ENCODE measurements at places on chromosomes 1 and 21.
A peak's percentile ranks its signal among the peaks of the same experiment; 100 is the strongest.

DNA sequence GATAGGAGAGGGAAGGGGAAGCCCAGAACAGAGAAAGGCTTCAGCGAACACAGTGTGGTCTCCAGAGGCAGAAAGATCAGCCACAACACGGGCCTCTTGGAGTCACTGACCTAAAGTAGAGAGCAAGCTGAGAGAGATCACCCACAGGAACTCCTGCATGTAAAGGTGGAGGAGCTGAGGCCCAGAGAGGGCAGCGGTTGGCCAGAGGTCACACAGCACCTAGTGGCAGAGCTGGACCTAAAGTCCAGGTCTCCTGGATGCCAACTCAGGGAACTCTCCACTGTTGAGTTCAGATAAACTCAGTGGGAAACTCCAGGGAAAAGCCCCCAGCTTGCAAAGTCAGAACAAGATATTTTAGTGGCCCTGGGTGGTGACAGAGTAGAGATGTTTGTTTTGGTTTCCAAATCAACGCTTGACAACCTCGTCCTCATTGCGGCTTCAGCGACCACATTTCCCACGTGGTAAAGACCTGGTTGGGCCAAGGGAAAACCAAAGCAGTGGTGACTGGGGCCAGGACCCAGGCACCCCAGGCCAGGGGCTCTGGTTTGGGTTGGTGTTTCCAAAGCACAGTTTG is 4.6 kb downstream of the IFFO2 start:
- DNase-seq: no peak

DNA sequence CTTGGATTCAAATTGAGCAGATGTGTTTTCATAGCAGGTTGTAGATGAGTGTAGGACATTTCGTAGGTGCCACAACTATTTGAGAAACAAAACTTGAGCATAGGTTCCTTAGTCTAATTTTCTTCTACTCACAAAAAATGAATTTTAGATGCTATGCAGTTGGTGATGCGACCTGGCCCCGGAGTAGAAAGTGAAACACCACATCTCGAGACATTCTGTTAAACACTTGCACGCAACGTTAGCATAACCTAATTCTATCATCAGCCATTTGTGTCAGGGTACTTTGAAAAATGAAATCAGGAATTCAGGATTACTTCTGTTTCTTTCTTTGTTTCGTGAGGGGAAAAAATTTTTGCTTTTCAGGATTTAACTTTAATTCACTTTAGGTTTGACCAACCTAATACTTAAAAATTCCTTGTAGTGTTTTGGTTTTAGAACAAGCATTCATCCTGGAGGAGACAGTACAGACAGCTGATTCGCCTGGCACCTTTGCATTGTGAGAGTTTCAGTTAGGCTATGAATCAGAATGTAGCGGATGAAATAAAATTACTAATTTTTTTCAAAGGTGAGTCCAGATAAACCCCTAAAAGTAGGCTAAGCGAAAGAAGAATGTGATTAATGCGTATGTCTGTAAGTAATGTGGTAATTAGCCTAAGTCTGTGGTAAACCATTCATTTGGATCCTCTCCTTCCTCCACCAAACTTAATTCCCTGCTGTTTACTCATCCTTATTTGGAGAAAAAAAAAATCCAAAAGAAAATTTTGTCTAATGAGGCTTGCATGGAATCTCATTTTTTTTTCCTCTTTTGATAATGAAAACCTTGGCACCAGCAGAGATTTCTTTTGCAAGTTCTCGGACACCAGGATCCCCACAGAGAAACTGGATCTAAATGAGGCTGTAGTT is 44.9 kb downstream of the MAP3K21 start:
- DNase-seq: no peak

DNA sequence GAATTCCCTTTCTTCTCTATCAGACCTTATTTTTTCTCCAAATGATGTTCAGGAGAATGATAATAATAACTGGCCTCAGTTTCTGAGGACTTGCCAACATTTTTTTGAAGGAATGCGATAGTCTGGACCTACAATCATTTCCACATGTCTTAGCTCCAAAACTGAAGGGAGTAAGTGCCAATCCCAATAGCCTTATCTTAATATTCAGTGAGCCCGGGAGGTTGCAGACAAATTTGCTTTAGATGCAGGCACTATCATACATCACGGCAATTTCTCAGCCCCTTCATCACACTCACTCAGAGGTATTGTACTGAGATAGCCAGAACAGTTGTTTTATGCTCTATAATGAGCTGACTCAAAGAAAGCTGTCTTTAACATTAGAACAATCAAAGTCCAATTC is 796.9 kb downstream of the ADGRL2 start:
- no peak for DNase-seq

DNA sequence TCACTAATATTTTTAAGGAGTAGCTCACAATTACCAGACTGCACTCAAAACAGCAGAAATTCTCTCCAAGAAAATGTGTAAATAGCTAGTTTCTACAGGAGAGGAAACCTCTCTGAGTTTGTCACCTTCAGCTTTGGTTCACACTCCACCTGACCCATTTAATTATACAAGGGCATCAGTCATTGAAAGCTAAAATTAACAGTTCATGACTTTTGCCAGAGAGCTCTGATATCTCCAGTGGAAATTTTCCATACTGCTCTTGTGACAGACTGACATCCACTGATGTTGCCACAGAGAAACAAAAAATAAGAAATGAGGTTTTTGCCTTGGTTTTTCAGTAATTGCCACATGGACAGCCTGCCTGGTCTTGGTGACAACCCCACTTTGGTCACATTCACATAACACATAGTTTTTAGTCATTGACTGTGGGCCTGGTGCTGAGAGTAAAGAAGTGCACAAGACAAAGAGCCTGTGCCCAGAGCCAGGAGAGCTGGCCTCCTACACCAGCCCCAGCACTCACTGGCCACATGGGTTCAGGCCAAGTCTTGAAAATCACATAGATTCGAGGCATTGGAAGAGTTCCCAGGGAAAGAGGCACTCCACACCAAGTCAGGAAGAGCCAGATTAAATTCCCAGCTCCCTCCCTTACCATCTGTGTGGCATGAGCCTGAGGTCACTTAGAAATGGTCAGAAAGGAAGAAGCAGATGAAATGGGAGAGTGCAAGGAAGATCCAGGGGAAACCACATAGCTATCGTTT is 13.8 kb upstream of the SIM2 start:
- no peak for DNase-seq

DNA sequence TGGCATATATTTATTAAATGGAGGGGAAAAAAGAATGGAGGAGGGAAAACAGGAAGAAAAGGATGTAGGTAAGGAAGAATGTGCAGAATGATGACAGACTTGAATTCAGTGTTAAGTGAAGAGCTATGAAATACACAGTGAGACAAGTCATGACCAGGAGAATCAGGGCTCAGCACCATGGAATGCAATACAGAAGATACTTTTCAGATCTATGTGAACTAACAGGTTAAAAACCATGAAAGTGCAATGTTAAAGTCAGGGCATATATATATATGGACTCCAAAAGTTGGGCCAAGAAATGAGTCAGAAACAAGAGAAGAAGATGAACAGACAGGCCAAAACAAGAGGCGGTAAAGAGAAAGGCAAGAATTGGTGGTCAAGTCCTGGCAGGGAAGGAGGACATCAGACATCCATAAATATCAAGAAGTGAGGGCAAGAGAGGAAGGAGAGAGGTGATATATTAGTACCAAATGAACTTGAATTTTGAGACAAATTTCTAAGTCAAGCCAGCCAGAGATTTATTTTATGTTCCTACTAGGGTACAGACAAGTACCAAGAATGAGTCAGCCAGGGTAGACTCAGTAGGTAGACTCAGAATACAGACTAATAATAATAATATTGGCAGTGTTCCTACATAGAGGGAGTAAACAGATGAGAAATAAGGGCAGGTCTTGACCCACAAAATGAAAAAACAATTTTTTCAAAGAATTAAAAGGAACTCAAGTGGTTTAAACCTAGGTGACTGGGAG is 39.5 kb upstream of the MCOLN3 start:
- DNase-seq: no peak

GRCh38 chr1:201295861-201296260 is 12.6 kb downstream of the PKP1 start:
- DNase-seq: no peak

DNA sequence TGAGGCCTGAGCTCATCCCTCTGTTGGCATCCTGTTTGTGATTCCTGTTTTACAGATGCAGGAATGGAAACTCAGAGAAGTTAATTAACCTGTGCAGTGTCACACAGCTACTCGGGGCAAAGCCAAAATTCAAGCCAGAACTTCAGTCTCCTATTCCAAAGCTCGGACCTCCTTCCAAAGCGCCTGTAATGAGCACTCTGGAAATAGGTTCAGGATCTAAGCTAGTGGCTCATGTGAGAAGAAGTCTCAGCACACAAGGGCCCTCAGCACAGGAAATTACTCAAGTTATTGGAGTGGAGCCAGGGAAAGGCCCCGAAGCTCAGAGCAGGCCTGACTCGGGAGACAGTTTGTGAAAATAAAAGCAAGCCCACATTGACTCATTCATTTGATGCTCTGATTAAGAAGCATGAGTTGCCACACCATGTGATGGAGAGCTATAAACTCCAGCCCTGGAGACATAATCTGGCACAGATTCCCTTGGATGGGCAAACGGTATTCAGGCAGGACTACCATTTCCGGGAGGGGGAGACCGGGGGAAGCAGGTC is 50.6 kb upstream of the LYST start:
- peak; percentile 95 for DNase-seq

DNA sequence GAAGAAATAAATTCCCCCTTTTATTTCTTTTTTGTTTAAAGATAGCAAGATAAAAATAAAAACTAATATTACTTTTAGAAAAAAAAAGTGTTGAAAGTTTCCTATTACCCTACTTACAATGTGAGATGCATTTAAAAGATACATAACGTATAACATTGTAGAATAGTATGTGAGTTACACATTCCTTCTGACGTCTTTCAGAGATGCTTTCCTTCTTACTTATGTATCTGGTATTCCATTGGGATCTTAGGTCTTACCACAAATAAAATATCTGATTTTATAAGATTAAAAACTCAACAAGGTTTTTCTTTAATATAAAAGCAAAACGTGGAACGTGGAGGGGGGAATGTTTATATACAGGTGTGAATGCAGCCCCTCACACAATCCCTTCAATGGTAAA is 147.2 kb upstream of the ETS2 start:
- DNase-seq: no peak

GRCh38 chr1:175758601-175759000 is 15.2 kb upstream of the TNR start:
- no peak for DNase-seq

- DNase-seq: peak; percentile 38
Observed at GRCh38 chr1:184152434-184152898, 100.9 kb downstream of the TSEN15 start.

GRCh38 chr1:199123615-199124014 is 484.8 kb downstream of the PTPRC start:
- DNase-seq: peak; percentile 29

GRCh38 chr1:9764550-9764949 is 59.2 kb downstream of the CLSTN1 start:
- peak; percentile 16 for DNase-seq

DNA sequence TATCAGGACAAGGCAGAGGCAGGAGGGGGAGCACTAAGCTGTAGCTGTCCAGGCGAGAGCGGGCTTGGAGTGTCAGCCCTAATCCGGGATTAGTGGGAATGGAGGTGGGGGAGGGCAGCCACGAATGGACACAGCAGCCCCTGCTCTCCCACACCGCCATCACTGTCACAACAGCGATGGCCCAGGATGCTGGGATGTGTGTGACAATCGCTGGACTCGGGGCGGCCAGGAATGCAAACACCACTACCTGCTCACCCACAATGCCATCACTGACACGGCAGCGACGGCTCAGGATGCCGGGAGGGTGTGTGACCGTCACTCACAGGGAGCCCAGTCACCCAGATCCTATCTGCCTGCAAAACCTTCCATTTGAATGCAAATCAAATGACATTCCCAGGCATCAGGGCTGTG is 2.9 kb downstream of the C2CD2 start:
- DNase-seq: no peak

DNA sequence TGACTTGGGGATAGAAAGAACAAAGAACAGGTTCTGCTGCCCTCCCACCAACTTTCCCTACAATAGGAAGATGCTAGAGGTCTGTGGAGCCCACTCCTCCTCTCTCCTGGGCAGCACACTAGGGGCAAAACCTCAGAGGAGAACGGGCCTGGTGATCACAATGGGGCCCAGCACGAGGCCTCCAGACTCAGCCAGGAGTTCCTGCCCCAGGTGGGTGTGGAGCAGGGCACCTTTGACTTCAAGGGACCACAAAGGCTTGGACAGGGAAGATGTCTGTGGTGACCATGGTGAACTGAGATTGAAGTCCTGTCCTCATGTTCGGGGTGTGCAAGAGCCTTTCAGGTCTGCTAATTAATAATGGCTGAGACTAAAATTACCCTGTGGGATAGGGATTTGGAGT is 88.8 kb downstream of the LAMC2 start:
- DNase-seq: no peak

Measured in AML-193 (cell line).